ENCODE measurements at places on chromosomes 11 and 22.

- DNase-seq, result peak; percentile 11
These were observed 1.9 kb downstream of the MS4A10 start for GRCh38 chr11:60786811-60787567.

DNA sequence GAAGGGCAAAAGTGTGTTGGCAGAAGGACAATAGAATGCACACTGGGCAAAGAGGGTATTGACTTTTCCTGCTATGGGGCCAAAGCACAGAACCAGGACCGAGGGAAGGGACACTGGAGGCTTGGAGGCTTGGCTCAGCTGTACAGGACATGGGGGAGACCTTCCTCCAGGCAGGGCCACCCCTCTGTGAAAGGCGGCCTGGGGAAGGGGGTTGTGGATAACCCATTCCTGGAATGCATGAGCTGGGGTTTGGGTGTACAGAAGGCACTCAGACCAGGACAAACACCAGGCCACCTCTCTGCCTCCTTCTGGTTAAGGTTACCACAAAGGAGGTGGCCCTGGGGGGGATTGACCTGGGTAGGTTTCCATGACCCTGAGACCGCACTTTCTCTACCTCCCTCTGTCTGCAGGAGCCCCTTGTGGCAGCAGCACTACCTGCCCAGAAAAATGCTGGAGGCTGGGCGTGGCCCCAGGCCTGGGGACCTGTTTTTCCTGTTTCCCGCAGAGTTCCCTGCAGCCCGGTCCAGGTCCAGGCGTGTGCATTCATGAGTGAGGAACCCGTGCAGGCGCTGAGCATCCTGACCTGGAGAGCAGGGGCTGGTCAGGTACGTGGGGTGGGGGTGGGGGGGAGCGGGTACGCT lies 9.6 kb downstream of the P2RY2 start:
- DNase-seq, result no peak

GRCh38 chr22:20267441-20268278 lies 458 bp downstream of the RTN4R start:
- DNase-seq, result no peak

DNA sequence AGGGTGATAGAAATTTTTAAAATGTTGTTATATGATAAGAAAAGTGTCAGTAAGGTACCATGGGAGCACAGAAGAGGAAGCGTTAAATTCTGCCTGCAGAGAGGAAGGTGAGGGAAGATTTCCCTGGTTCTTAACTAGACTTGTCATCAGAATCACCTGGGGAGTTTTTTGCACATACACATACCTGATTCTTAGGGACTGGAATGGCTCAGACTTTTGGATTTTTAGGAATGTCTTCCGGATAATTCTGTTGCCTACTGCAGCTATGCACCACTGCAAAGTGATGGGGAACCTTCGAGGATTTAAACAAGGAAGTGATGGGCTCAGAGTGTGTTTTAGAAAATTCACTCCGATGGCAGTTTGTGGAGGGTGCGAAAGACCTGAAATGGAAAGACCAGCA lies 21.9 kb downstream of the STX3 start:
- no peak for DNase-seq

DNA sequence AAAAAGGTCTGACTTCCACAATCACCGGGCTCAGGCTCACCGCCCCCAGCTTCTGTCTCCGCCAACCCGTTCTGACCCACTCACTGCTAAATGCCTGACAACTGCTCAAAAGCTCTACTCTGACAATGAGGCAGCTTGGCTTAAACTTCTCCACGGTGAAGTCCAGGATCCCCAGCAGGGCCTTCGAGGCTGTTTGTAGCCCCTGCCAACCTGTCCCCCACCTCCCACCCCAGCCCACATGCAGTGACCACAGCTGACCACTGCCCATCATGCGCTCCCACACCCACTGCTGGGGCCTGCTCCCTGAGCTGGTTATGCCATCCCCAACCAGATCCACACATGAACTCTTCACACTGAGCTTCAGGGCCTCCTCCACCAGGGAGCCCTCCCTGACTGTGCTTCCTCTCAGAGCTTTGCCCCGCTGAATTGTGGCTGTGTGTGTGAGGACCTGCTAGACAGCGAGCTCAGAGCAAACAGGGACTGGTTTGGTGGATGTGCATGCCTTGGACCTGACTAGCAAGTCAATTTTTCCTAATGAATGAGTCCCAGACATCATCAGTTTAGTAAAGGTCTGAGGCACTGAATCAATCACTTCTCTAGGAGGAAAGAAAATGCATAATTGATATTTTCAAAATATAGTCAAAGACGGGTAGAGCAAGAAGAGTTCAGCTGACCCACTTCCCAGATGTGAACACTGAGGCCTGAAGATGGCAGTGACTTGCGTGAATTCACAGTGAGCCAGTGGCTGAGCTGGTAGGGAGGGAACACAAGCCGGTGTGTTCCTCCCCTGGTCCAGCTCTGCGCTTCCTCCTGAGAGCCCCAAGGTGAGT lies 7.7 kb downstream of the LRRC32 start:
- DNase-seq, result no peak

DNA sequence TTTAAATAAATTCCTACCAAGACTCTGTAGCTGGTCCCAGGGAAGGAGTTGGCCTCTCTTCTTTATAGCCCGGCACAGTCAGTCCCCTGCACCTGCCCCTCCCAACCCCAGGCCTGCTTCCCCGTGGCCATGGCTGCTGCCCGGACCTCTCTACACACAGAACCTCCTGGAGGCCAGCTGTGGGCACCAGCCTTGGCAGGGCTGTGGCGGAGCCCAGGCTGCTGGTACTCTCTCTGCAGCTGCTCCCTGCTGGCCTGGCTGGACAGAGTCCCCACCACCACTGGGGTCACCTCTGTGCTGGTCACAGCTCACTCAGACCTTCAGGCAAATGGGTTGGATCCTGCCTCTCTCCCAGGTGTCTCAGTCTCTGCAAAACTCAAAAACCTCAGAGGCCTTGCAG lies 69.3 kb downstream of the LRP5 start:
- DNase-seq, result no peak

DNA sequence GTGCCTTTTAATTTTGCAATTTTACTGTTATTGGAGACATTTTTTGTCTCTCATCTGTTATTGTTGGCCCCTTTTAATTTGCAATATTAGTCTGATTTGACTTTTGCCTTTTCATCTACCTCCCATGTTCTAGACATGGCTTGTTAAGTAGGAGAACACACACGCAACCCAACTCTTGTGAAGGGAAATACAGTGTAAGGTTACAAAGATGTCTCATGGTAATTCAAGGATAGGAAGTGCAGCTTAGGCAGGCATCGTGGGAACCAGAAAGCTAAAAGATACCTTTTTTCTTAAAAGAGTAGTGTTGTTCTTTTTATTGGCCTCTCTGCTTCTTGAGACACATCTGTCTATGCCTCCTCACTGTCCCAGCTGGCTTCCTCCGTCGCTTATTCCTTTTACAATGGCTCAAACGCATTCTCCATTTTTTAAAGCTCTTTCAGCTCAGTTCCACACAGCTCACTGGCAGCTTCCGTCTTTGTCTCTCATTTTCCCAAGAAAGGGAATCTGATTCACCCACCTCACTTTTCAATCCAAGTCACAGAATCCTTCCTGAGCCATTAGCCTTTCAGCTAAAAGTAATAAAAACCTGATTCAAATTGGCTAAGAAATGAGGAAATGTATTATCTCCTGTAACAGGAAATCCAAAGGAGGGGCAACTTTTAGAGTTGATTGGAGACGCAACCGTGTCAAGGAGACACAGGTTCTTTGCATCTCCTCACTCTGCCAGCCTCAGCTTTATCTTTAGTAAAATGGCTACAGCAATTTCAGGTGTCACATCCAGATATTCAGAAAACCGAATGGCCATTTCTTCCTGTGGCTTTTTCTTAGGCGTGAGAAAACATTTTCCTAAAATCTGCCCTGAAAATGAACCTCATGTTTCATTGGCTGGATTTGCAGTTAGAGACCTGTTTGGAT lies 57.2 kb downstream of the SIK2 start:
- DNase-seq, result no peak

DNA sequence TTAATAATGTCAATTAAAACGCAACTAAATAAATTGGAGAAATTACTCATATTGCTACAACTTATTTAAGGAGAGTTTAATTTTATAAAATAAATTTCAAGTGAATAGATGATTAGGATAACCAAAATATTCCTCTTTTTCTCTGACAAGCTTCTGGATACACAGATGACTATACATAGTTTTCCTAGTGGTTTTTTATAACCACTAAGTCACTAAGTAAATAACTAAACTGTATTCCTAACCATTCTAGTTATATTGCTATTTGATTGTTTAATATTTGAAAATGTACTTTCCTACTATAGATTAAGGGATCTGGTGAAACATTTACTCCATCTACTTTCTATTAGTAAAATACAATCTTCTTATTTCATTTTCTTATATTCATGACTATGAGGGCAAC lies 4.7 kb upstream of the ANGPTL5 start:
- DNase-seq, result no peak

DNA sequence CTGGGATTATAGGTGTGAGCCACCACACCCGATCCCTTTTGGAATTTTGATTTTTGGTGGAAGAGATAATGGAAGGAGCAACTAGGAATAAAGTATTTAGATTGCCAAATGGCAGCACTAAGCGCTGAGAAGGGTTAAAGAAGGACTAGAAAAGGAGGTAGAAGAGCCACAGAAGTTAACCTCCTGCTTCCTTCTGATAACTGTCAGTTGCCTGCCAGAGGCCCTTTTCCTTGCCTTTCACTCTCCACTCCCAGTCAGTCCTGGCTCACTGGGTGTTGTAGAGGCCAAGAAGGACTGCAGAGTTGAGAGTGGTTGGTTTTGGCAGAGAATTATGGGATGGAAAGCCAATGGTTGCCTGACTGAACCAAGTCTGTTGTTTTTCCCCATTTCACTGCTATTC lies 19.3 kb downstream of the ZC3H12C start:
- no peak for DNase-seq

GRCh38 chr11:44255406-44256071 lies 54.4 kb downstream of the ALX4 start:
- no peak for DNase-seq

DNA sequence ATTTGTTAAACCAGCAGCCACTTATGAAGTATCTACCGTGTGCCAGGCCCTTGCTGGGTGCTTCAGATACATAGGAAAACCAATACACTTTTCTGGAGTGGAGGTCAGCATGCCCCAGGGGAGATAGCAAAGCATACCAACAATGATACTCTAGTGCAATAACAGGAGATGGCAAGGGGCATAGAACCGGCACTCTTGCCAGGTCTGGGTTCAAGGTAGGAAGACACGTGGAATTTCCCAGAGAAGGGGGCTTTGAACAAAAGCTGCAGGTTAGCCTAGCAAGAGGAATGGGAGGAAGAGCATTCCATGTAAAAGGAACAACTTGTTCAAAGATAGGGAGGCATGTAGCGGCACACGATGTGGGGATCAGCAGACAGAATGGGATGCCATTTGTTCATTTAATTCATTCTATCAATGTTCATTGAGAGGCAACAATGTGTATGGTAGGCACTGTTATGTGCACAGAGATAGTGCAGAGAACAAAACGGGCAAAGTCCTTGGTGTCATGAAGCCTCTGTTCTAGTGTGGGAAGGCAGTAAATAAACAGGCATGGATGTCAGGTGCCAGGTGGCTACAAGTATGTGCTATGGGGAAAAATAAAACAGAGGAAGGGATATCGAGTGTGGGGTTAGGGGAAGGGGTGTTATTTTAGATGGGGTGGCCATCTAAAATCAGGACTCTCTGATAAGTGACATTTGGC lies 162.6 kb upstream of the E2F8 start:
- no peak for DNase-seq

GRCh38 chr22:48297296-48297695 lies 1530.4 kb downstream of the BRD1 start:
- no peak for DNase-seq

GRCh38 chr22:37163575-37164504 lies 14.1 kb upstream of the IL2RB start:
- no peak for DNase-seq

GRCh38 chr11:86247608-86248007 lies 3.1 kb downstream of the EED start:
- DNase-seq, result no peak

DNA sequence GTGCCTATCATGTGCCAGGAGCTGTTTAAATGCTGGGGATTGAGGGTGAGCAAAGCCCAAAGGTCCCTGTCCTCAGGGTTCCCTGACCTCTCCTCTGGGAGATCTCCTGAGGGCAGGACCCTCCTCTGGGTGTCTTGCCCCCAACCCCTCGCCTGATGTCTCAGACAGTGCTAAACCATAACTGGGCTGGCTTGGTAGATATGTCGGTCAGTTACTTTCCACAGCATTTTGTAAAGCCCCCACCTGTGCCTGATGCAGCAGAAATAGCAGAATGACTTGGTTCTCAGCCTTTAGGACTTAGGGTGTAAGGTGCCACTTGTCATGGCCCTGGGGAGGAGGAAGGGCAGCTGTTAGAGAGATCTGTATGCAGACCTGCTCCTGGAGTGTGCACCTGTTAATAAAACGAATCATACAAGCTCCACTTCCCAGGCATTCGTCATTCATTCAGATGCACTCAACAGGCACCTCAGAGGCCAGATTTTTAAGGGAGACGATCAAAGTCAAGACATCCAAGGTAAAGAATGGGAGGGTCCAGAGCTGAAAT lies 88.1 kb downstream of the TP53I11 start:
- DNase-seq, result no peak

DNA sequence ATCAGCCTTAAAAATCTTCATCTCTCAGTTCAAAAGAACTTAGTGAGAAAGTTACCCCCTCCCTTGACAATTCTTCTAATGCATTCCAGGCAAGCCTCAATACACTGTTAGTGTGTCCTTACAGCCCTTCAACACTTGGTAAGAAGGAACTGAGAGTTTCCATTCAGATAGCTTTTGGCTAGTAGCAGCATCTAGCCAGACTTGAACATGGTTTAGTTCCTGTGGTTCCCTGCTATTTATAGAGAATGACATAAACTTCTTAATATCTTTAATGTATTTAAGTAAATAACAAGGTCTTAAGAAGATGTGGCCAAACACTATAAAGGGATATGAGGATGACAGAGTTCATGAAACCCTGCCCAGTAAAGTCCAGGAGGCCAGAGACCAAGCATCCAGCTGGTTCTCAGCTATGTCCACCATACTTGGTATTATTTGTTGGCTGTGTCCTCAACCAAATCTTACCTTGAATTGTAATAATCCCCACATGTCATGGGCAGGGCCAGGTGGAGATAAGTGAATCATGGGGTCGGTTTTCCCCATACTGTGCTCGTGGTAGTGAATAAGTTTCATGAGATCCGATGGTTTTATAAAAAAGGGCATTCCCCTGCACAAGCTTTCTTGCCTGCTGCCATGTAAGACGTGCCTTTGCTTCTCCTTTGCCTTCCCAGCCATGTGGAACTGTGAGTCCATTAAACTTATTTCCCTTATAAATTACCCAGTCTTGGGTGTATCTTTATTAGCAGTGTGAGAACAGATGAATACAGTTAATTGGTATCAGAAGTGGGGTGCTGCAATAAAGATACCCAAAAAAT lies 132.4 kb downstream of the LARGE1 start:
- no peak for DNase-seq

- no peak for DNase-seq
These were observed 2.5 kb downstream of the ROBO3 start for GRCh38 chr11:124867700-124868099.

GRCh38 chr11:45092404-45092785 lies 54.0 kb upstream of the PRDM11 start:
- no peak for DNase-seq

- no peak for DNase-seq
These were observed 28.9 kb downstream of the CUL5 start for GRCh38 chr11:108037636-108038035.

GRCh38 chr11:10359171-10359570 lies 54.3 kb downstream of the ADM start:
- no peak for DNase-seq
